ENCODE measurements at places on chromosomes 12 and 14.
A peak's percentile ranks its signal among the peaks of the same experiment; 100 is the strongest.

GRCh38 chr12:94640134-94640928, 10.0 kb downstream of the TMCC3 start:
- peak; percentile 96 for DNase-seq

GRCh38 chr12:130254461-130255276, 83.0 kb upstream of the PIWIL1 start:
- no peak for DNase-seq

- DNase-seq: no peak
Measured at GRCh38 chr14:61266891-61267740, 14.0 kb downstream of the TMEM30B start.

DNA sequence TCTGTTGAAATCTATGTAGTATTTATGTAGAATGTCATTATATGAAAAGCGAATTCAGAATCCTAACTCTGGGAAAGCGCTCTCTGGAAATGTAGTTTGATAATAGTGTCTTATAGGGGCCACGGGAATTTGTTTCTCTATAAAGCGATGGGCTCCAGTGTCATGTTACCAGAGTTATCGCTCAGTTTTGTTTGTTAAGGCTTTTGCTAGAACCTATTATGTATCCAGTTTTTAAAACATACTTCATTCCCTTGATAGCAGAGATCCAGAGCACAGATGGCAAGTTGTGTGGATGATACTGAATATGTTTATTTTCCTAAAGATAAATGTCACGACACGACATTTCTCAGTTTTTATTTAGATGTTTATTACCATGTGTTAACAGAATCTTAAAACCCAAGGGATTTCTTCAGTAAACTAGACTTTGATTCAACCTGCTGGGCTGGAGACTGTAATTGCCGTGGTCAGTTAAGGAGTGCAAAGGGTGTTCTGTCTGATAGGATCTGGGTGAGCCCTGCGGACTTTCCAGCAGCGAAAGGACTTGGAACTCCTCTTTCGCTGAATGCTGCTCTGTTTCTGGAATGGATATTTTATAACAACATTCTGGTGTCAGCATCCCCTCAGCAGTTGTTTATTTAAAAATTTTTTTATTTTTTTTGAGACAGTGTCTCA, 1.7 kb upstream of the DNAH10 start:
- DNase-seq: no peak

DNA sequence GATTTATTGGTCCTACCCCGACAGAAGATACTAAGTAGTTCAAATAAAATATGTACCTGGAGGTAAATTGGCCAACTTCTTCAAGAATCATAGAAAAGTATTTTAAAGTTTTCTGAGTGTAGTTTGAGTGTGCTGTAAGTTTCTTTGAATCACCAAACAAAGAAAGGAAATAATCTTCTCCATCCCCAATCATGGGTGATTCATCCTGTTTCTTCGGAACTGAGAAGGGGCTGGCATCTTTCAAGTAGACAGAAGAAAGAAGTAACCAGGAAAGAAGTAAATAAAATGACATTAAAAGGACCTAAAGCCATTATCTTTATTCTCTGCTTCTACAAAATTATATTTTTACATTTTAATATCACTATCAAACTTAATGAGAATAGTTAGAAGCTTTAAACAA, 6.8 kb downstream of the LMNTD1 start:
- peak; percentile 19 for DNase-seq

GRCh38 chr14:60274448-60274847, 25.4 kb downstream of the PPM1A start:
- DNase-seq: no peak

GRCh38 chr14:70489579-70490200, 37.7 kb downstream of the ADAM21 start:
- no peak for DNase-seq

DNA sequence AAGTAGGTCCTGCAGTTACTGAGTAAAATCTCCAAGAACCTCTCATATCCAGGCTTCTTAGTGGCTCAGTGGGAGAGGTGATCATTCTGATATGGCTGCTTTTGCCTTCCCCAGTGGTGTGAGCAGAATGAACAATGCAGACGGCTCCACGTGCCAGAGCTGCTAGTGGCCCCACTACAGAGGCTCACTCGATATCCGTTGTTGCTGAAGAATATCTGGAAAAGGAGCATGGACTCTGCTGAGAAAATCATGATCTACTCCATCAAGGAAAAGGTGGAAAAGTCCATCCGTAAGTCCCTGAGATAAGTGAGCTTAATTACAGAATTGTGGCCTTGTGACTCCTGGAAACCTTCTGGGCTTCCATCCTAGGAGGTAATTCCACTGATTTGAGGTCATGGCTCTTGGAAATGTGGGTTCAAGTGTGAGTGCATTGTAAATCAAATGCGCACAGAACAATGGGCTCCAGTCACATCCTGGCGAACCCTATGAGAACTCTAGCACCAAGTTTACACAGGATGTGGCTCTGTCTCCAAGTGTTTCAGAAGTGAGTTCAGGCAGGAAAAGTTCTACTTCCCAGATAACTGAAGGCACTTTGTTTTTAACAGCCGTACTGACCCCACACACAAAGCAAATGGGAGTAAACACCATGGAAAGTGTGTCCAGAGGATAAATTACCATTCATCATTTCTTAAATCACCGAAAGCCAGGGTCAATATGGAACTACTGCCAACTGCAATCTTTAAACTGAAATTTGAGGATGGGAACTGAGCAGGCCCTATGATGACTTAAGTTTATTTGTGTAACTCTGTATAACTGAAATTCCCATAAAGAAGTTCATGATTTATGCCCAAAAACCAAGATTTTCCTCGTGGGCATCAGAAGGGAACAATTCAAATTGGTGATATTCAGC, 51.4 kb downstream of the PLEKHG7 start:
- DNase-seq: no peak

DNA sequence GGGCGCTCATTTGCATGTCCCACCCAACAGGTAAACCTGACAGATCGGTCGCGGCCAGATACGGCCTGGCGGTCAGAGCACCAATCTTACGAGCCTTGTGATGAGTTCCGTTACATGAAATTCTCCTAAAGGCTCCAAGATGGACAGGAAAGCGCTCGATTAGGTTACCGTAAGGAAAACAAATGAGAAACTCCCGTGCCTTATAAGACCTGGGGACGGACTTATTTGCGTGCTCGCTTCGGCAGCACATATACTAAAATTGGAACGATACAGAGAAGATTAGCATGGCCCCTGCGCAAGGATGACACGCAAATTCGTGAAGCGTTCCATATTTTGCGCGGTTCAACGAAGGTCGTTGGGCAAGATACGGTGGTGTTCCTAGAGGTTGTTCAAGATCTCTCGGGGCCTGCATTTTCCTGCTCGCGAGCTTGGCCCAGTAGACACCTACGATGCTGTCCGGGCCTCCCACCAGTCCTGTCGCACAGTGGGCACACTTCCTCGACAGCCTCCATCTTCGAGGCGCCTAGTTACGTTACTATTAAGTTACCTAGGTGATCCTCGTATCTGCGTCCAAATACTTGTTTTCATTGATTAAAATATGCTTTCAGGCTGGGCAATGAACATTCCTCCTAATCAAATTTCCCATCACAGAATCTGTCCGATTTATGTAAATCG, at the start of gene RNU6-7:
Gene RNU6-7 (plus strand): TSS at position 230 of the 675 bp plus-strand sequence.
- DNase-seq: no peak

- peak; percentile 94 for DNase-seq
Measured at GRCh38 chr12:94618995-94619695, 31.2 kb downstream of the TMCC3 start.

- DNase-seq: peak; percentile 81
Measured at GRCh38 chr14:22391908-22392565, 197.0 kb downstream of the DAD1 start.

DNA sequence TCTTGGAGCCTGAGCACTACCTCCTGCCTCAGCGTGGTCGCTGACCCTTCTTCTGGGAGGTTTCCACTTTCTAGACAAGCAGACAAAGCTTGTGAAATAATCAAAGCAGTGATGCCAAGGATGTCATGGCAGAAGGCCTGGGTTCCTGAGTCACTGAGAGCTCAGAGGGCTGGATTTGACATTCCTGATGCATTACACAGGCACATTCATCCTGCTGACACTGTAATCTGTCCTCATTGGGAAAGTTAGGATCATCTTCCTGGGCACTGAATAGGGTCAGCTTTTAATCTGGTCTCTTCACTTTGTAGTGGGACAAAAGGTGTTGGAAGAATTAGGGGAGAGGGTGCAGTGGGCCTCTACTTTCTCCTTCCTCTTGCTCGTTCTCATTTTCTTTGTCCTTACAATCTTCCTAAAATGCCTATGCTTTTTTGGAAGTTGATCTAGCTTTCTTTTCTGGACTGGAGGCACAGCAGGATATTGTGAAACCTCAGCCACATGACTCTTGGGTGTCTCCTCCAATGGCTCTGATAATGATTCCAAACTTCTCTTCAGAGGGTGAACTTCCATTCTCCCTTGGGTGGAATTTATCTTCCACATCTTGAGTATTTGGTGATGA, 29.6 kb downstream of the EEA1 start:
- DNase-seq: peak; percentile 99

DNA sequence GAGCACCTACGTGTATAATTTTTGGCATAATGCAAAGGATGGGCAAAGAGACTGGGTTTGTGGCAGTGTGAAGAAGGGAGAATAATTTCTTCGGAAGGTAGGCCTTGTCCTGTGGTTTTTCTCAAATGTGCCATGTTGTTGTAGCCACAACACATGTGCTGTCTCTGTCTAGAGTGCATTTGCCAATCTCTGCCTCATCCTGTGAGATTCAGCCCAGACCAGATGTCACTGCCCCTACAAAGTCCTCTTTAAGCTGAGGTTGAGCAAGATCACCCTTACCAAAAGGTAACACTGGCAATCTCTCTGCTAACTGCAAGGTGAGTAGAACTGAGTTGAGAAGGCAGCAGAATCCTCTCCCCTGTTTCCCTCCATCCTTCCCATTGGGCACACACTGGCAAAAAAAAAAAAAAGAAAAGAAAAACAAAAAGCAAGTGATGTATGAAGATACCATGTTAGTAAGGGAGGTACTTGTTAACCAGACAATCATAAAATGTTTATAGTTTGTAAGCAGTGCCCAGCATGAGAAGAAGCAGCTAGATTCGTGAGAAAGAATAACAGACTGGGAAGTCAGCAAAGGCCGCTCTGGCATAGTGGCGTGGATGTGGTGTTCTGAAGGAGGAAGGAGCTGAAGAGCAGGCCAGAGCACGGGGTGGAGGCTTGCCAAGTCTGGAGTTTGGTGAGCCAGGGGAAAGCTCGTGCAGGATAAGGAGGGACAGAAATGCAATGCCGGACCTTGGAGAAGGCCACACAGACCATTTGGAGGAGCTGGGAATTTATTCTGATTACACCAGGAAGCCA, 18.9 kb downstream of the DYRK2 start:
- no peak for DNase-seq

- peak; percentile 80 for DNase-seq
Measured at GRCh38 chr12:105083551-105084105, 630 bp downstream of the ALDH1L2 start.

GRCh38 chr12:123886931-123887582, 85.6 kb downstream of the CCDC92 start:
- no peak for DNase-seq

GRCh38 chr12:101779626-101780025, 40.4 kb upstream of the SYCP3 start:
- no peak for DNase-seq

DNA sequence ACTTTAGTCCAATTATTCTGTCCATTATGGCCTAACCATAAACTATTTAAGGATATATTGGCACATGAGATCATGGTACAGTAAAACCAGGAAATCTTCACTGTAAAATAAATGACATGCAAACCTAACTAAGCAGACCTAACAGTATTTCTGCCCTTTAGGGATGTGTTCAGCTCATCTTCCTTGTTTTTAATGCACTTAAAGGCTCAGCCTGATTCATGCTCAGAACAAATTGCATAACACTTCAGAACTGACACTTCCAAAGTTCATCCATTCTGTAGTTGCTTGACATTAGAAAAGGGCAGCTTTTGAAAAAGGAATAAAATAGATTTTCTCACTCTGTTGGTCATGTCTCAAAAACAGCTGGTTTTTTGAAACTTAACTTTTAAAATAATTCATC, 708.5 kb downstream of the C12orf50 start:
- peak; percentile 80 for DNase-seq

GRCh38 chr14:101854366-101854765, 92.9 kb downstream of the PPP2R5C start:
- DNase-seq: peak; percentile 15

- DNase-seq: no peak
Measured at GRCh38 chr14:36509069-36509917, 10.7 kb downstream of the NKX2-1 start.

- no peak for DNase-seq
Measured at GRCh38 chr12:41819948-41820347, 324.7 kb downstream of the GXYLT1 start.

DNA sequence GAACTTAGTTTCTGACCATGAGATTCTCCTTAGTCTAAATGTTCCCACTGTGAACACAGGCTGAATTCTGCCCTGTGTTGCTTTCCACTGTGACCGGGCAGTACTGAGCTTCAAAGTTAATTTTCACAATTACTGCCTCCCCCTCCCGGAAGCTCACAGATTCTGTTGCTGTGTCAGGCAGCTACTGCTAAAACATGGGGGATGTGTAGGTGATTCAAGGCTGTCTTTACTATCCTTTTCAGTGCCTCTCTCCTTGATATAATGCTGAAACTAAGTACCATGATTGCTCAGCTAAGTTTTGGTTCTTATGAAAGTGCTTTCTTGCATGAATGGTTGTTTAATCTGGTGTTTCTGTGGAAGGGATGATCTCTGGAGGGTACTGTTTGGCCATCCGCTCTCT, 428.3 kb upstream of the NOVA1 start:
- DNase-seq: no peak

DNA sequence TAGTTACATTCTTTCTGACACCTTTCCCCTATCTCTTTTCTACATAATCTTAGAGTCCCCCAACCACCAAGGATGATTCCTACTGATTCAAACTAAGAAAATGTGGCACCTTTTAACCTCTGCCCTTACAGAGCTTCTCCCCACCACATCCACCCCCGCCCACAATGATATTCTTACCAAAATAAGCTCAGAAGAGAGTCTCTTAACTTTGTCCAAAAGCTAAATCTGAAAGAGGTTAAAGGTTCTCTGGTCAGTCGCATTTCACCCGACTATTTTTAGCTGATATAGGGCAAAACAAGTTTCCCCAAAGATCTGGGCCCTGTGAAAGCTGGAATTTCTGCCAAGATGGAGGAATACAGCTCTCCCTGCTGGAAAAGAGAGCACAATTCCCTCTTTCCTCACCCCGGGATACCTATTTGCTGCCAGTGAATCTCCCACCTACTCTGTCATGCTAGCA, 128.6 kb downstream of the ZFP36L1 start:
- DNase-seq: no peak

- DNase-seq: no peak
Measured at GRCh38 chr12:26279091-26279490, 83.7 kb downstream of the SSPN start.

DNA sequence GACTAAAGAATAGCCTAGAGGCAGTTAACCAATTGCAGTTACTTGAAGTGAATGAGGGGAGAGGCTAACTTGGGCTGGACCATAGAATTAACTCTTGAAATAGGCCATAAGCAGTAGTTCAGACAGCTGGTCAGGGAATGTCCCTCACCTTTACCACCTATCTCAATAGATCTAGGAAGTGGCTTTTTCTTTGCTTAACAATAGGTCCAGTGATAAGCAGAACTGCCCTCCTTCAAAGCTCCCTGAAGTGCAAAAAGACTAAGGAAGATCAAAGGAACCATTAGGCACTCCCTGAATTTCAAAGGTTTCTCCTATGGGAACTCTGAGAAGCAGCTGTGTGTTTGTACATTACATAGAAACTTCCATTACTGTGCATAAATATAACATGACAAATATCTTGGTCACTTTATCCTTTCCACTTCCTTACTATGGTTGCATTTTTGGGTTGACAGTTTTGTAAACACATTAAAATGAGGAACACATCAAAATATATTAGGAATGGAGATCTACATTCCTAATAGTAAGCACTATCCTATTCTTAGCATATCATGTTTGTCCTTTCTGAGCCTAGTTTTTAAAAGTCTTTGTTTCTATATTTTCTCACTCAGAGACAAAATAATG, 7.2 kb upstream of the NAA30 start:
- no peak for DNase-seq
